ENCODE measurements at places on chromosomes 12 and 14.

GRCh38 chr14:21626491-21627230, 8.1 kb downstream of the OR10G2 start:
- DNase-seq: no peak

DNA sequence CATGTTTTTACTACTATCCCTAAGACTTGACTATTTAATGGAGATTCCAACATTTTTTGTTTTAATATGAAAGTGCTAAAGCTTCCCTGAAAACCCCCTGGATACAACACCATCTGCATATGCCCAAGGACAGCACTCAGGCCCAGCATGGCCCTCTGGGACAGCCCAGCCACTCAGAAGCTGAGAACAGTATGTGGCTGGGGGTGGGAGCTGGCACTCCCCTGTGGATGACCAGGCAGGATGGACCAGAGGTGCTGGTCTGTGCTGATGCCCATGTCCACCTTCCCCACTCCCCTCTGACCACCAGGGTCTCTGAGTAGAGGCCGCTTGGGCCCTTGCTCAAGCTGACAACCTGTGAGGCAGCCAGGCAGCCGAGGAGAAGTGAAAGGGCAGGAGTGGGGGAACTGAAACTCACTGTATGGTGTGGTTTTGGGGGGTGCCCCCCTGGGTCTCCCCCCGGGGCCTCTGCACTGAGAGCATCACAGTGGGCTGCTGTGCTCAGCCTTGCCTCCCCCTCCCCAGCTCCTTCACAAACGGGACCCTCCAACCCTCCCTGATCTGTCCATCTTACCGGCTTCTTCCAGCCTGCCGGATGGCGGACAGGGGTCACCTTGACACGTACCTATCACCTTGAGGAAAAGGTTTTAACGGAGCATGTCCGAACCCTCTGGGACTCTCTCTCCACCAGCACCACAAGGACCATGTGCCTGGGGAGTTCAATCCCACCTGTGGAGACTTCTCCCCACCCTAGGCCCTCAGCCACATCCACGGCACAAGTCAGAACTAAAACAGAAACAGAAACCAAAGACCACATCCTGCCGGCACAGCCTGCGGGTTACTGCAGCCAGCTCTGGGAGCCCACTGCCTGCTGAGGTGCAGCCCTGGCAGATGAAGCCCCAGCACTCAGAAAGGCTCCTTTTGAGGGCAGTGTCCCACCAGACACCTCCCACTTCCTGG, at the start of gene TMEM229B:
Gene TMEM229B (minus strand): TSS at position 785 of the 957 bp plus-strand sequence. CDS start 14,798 bp downstream, outside the sequence.
- DNase-seq: no peak

GRCh38 chr12:124655048-124655697, 87.8 kb upstream of the NCOR2 start:
- no peak for DNase-seq

DNA sequence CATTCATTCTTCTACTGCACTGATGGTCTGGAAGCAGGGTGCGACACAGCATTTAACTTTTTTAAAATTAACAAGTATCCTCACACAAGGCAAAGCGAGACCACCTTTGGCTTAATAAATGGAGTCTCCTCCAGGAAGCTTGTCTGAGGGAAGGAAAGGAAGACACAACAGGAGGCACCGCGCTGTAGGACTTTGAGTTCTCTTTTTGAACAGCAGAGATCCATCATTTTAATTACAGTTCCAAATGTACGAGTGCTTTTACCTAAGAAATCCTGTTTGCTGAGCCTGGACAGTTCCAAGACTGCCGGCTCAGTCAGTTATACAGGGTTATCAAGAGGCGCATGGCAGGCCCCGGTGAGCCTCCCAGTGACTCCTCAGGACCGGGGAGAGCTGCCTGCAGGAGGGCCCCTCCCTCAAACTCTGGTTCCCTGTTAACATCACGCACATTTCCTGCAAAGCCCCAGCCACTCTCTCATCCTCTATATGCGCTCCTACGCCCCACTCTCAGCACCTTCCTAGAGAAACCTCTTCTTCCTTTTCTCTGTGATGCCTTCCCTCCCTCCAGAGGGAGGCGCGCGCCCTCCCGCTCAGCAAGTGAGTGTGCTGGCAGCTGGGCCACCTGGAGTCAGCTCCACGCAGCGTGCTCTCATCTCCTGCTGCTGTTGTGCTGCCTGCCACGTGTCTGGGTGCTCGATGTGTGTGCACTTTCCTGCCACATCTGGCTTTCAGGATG, 46.1 kb downstream of the STX2 start:
- no peak for DNase-seq

DNA sequence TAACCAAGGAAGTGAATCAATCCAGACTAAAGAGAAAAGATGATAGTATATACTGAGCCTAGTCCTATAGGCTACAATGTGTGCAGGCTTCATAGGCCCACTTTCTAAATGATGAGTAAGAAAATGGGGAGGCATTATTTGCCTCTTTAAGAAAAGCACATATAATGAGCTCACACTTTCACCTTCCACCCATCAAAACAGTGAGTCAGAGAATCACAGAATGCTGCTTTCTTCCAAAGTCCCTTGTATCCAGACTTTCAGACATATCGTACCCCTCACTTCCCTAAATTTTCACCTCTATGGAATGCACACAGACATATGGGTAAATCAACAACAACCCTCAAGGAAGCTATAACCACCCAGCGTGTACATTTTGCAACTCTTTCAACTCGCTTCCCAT, 286.4 kb upstream of the PRKD1 start:
- DNase-seq: no peak

GRCh38 chr14:39768589-39768988, 336.4 kb upstream of the FBXO33 start:
- no peak for DNase-seq

GRCh38 chr12:94750864-94751263, 100.5 kb upstream of the TMCC3 start:
- no peak for DNase-seq

Data from RWPE2 (cell line).